ENCODE measurements at places on chromosomes 13 and 19.

DNA sequence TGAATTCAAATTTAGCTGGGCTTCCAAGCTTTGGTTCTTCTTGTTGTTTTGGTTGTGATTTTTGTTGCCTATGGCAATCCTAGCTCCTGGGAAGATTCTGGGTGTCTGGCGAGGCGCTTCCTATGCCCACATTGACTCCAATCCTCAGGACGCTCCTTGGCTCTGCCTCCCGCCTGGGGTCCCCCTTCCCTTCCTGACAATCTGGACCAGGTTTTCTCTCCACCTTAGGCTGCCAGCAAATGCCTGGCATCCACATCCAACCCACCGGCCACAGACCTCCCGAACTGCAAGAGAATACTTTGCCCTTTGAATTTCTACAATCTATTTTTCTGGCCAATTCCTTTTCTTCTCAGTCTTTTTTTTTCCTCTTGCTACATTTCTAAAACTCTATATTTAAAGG, 186.9 kb upstream of the UBL3 start:
- DNase-seq, result no peak

GRCh38 chr13:93364166-93364565, 137.6 kb downstream of the GPC6 start:
- DNase-seq, result no peak

GRCh38 chr13:60273971-60274527, 110.3 kb upstream of the DIAPH3 start:
- no peak for DNase-seq

GRCh38 chr19:9806803-9807202, 12.1 kb downstream of the FBXL12 start:
- no peak for DNase-seq

DNA sequence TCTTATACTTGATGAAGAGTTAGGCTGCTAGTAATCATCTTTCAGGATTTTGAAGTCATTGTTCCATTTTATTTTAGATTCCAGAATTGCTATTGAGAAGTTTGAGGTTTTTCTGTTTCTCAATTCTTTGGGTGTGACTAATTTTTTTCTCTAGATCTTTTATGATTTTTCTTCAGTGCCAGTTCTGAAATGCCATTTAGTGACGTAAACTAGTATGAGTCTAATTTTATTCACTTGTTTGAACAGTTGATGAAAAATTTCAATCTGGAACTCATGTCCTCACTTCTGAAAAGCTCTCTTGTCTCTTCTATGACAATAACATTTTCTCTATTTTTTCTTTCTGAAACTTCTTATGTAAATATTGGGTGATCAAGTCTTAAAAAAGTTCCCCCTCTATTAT, 188.5 kb upstream of the HTR2A start:
- DNase-seq, result no peak

- no peak for DNase-seq
Measured at GRCh38 chr13:88602786-88603777, 931.9 kb downstream of the SLITRK5 start.

DNA sequence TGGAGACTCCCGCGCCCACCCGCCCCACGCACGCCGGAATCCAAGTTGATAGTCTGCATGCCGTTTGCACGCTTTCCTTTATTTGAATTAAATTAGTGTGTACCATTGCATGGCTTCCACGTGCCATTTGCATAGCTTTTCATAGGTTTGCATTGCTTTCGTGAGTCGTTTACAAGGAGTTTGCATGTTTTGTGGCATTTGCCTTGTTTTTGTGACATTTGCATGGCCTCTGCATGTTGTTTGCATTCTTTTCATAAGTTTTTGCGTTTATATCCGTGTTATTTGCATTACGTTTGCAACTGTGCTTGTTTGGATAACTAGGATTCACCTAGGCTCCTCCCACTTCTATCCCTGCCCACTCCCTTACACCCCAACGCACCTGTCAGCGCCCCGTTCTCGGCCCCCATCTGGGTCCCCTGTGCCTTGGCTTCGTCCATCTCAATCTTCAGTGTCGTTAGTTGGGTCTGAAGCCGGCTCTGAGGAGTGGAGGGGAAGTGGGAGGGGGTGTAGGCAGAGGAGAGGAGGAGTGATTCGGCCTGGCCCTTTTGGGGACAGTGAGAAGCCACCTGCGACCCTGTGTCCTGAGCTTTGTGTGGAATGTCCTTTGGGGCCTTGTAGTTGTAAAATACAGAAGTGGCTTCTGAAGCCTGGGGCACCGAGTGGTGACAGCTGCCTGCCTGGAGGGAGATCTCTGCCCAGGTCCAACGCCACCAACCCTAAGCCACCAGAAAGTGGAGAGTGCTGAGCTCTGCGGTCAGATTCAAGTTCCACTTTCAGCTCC, 2.4 kb downstream of the CCDC194 start:
- DNase-seq, result peak; percentile 48

Data from right forelimb (tissue), 1 donor.